ENCODE measurements at places on chromosomes 11 and 22.

DNA sequence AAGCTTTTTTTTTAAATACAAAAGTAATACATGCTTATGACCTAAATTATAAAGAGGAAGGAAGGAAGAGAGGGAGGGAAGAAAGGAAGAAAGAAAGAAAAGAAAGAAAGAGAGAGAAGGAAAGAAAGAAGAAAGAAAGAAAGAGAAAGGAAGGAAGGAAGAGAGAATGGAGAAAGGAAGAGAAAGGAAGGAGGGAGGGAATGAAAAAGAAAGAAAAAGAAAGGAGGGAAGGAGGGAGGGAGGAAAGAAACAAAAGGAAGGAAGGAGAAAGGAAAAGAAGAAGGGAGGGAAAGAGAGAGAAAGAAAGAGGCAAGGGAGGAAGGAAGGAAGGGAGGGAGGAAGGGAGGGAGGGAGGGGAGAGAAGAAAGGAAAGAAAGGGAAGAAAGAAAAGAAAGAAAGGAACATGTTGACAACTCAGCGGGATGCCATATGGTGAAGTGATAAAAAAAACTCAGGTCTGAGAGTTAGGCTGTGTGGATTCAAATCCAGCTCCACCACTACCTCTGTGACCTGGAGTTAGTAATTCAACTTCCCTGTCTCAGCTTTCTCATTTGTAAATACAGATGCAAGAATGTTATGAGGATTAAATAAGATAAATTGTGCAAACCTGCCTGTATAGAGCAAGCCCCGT, 9.6 kb upstream of the EED start:
- DNase-seq, result no peak

GRCh38 chr22:45865561-45866125, 111.3 kb downstream of the WNT7B start:
- no peak for DNase-seq

DNA sequence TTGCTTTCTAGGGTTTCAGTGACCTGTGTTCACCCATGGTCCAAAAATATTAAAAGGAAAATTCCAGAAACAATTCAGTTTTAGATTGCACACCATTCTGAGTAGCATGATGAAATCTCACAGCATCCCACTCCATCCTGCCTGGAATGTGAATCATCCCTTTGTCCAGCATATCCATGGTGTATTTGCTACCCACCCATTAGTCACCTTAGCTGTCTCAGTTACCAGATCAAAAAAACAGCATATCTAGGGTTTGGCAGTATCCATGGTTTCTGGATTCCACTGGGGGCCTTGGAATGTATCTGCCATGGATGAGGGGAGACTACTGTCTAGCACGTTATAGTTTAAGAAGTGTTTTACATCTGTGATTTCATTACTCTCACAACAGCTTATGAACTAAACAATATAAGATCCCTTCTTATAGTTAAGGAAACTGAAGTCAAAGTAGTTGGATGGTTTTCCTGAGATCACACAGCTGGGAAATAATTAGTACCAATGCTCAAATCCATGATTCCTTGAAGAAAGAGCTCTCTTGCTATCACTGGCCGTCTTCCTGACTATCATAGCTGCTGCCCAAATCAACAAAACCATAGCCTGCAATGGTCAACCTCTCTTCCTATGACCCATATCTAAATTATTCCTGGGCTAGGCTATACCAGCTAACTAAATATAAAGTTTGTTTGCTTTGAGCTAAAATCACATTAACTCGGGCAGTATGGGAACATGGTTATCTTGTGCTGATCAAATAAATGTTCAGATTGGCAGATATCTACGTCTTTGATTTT, 122.6 kb downstream of the MICAL2 start:
- DNase-seq, result no peak

- no peak for DNase-seq
Observed at GRCh38 chr22:35467681-35468434, 67.9 kb downstream of the MCM5 start.

GRCh38 chr11:33532720-33533385, 167.8 kb downstream of the C11orf91 start:
- no peak for DNase-seq

DNA sequence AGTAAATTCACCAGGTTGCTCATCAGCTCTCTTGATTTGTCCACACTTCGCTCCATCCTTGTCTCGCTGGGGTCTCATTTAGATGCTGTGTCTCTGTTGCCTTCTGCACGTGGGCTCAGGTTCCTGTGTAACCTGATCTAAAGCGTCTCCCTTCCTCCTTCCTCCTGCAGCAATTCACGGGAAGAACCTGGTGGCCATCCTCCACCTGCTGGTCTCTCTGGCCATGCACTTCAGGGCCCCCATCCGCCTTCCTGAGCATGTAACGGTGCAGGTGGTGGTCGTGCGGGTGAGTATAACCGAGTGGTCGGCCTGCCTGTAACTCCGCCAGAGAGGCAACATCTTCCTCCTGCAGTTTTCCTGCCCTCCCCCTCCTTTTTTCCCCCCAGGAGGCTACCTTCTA, 48.0 kb upstream of the PARVG start:
- DNase-seq, result no peak

DNA sequence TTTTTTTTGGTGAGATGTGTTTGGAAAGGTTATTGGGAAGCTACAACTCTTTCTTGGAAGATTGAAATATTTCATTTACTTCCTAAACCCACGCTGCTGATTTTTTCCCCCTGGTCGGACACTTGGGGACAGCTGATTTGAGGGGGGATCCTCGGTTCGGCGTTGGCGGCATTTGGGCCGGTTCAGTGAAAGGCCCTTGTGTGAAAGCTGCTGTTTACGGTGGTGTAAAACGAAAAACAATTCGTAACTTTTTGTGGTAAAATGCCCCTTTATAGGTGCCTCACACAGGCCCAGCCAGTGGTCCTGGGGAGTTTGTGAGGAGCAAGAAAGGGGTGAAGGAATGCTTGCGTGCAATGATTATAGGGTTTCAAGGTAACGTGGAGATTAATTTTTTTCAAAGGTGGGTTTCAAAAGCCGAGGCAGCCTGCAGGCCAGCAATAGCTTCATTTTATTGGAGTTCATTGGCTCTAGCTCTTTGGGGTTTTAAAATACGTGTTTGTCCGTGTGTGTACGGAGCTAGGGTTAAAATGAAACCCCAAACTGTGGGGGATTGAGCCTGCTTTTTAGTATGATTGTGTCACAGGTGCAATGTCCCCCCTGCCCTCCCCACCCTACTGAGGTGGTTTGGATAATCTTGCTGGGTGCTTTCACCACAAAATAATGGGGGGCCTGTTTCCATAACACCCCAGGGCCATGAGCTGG, 77.2 kb upstream of the PPARA start:
- DNase-seq, result no peak

- no peak for DNase-seq
Observed at GRCh38 chr11:79237091-79237490, 203.7 kb downstream of the TENM4 start.

DNA sequence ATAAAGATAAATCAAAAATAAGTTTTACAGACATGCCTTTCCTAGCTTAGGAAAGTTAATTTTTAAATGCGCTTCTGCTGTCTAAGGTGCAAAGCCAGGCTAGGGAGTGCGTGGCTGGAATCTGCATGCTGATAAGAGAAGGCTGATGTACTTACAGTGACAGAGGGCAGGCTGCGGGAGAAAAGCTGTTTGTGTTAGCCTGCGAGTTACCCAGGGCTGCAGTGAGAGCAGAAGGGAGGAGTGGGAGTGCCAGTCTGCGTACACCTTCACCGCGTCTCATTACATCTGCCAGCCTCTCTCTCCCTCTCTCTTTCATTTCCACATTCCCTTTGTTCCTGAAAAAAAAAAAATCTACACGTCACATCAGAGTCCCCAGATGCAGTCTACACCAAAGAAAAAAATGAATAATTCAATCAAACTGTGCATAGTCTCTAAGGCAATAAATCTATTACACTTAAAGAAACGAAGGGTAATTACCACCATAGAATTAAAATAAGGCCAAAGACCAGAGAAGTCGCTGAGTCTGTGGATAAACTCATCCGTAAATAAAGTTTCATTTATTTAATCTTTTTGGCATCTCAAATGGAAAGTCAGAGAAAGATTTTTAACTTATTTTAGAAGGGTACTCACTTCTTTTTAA, 126.4 kb upstream of the C11orf58 start:
- DNase-seq, result no peak

DNA sequence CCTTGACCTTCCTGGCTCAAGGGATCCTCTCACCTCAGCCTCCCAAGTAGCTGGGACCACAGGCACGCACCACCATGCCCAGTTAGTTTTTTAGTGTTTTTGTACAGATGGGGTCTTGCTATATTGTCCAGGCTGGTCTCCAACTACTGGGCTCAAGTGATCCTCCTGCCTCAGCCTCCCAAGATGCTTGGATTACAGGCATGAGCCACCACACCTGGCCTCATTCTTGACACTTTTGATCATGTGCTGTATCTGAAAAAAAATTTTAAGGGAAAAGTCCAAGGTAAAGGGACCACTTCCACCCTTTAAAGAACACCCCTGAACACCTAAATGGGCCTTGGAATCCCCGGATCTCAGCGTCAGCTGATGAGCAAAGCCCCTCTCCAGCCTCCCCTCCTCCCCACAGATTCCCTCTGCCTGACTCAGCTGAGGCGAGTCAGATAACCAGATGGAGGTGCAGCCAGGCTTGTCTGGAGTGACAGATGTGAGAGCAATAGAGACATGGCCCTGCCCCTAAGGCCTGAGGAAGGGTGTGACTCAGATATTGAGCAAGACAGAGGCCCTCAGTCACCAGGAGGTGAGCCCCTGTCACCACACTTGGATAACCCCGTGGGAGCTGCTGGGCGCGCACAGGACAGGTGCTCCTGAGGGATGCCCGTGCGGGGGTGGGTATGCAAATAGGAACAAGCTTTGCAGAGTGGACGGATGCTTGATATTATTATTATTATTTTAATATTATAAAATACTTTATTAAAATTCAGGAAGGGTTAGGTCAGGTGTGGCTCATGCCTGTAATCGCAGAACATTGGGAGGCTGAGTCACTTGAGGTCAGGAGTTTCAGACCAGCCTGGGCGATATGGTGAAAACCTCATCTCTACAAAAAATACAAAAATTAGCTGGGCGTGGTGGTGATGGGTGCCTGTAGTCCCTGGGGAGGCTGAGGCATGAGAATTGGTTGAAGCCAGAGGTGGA, 5.0 kb upstream of the CCDC88B start:
- no peak for DNase-seq

- no peak for DNase-seq
Observed at GRCh38 chr11:65448418-65449105, 26.0 kb downstream of the NEAT1 start.

DNA sequence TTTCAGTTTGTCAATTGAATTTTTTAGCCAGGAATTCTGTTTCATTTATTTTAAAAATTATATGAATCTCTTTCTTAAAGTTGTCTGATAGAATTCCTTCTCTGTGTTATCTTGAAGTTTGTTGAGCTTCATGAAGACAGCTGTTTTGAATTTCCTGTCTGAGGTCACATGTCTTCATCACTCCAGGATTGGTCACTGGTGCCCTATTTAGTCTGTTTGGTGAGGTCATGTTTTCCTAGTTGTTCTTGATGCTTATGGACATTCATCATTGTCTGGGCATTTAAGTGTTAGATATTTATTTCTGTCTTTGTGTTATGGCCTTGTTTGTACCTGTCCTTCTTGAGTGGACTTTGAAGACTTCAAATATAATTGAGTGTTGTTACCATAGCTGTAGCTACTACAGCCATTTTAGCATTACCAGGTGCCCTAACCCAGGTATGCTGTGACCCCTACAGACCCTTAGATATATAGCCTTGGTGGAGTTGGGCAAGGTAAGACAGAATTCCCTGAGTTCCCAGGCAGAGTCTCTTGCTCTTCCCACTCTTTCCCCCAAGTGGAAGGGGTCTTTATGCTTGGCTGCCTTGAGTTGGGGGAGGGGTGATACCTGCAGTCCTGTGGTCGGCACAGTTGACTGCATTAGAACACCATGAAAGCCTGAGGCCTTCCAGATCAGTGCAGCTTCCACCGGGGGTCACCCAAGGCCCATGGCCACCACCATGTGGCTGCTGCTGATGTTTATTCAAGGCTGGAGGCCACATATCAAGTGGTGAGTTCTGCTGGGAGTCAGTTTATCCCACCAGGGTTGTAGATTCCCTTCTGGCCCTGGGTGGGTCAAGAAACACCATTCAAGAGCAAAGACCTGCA, 229.6 kb downstream of the DYNC2H1 start:
- no peak for DNase-seq

GRCh38 chr11:47891886-47892285, 43.7 kb upstream of the NUP160 start:
- no peak for DNase-seq

GRCh38 chr22:42962295-42963230, 52.4 kb downstream of the PACSIN2 start:
- DNase-seq, result no peak

- DNase-seq, result no peak
Observed at GRCh38 chr11:66835768-66836405, 7.4 kb upstream of the RCE1 start.

All from stimulated activated CD4-positive, alpha-beta T cell treated with anti-CD3 and anti-CD28 coated beads, TNF-alpha, amount 100 ng/mL, for 4 hours (primary cell).